Muscle of back (tissue), 13 donors: ENCODE measurements at places on chromosomes 12 and 14.

DNA sequence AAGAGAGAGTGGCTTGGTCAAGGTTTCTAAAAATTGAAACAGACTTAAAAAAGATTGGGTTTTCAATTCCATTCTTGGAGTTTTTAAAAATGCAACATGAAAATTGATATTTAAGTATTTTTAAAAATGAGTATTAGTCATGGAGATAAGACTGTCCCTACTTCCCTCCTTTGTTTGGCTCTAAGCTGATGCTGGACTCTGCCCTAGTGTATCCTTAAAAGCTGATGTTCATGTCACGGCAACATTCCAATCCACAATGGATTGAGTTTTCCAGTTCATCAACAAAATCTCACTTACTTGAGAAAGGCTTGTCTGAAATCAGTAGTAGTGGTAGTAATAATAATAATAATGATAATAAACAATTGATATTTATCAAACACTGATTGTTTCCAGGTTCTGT is 119.0 kb upstream of the SLC38A2 start:
- no peak for DNase-seq

DNA sequence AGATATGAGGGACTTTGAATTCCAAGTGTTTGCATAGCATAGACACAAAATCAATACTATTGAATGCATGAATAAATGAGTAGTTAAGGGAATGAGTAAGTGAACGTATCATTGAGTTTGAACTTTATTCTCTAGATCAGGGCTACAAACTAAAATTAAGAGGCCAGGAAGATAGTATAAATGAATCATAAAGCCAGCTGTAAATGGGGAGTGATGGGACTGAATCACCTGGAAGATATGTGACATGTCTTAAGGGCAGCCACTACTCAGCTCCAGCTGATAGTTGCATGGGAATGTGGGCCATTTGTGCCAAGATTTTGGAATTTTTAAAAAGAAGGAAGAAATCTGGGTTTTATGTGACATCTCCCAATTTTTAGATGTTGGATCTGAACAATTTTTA is 229.9 kb downstream of the AKAP6 start:
- DNase-seq = no peak

- DNase-seq = peak; percentile 45
These were observed 48.7 kb upstream of the PLXNC1 start for GRCh38 chr12:94099632-94100031.

GRCh38 chr12:27534060-27534764 is 10.2 kb downstream of the PPFIBP1 start:
- DNase-seq = no peak

- no peak for DNase-seq
These were observed 50.8 kb upstream of the ELK3 start for GRCh38 chr12:96143392-96143791.

- DNase-seq = no peak
These were observed 8.1 kb upstream of the CMAS start for GRCh38 chr12:22037947-22038346.

DNA sequence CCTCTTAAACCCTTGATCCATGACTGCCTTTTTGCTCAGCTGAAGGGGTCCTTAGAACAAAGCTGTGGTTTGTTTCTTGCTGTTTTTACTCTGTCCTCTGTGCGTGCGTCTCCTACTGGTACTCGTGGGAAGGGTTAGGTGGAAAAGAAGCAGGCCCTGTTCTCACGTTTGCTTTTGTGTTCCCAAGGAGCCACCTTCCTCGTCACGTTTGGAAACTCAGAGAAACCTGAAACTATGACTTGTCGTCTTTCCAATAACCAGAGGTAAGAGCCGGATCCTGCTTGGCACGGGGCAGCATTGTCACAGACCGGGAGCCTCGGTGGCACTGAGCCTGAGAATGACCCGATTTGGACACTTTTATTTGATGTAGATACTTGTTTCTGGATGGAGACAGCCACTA is 13.1 kb downstream of the ZFYVE21 start:
- DNase-seq = no peak
